Naive thymus-derived CD4-positive, alpha-beta T cell (primary cell): ENCODE measurements at places on chromosomes 12 and 14. TPM values are rescaled to one million over a fixed set of nuclear protein-coding genes. Genes with fewer than 3 reads are reported as not detected.

- DNase-seq = no peak
Measured at GRCh38 chr14:30016002-30016401, 88.4 kb upstream of the PRKD1 start.

GRCh38 chr12:133129368-133130037, 571 bp downstream of the ZNF891 start:
- no peak for DNase-seq

DNA sequence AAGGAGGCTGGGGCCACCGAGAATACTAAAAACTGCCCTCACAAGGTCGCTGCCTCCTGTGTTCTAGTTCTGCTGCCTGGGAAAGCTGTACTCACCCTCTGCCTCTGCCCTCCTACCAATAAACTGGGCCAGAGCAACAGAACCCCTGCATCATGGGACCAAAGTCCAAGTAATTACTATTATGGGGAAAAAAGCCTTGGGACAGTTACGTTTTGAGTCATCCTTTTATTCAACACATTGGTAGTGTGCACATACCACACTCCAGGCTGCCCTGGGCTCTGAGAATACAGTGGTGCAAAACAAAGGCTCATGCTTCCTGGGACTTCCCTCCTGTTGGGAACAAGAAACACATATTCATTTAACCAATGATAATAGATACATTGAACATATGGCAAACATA, 49.0 kb downstream of the CACNA1C start:
- DNase-seq = no peak

- DNase-seq = no peak
Measured at GRCh38 chr14:105080161-105080560, 14.9 kb upstream of the GPR132 start.

- no peak for DNase-seq
Measured at GRCh38 chr14:99342906-99343305, 70.9 kb upstream of the BCL11B start.

- DNase-seq = no peak
Measured at GRCh38 chr12:106709068-106709511, 65.4 kb upstream of the RIC8B start.

Gene TNS2
- 2.5 TPM for total RNA-seq

Gene COX8C
- total RNA-seq = not detected

Gene DHRS2
- not detected for total RNA-seq

Gene ST8SIA1
- total RNA-seq = 0.48 and 0.53 TPM in 2 replicates

Gene PCED1B
- 68.1 and 70.0 TPM in 2 replicates for total RNA-seq

Gene NPFF
- total RNA-seq = not detected
